NCI-H526 treated with DMSO at 0.1 percent for 48 hours (cell line): ENCODE measurements at places on chromosomes 7 and 10.

GRCh38 chr7:29499932-29500331, 63.7 kb upstream of the PRR15 start:
- DNase-seq: no peak

GRCh38 chr7:7512861-7513597, 22.6 kb downstream of the COL28A1 start:
- DNase-seq: no peak

GRCh38 chr7:22849662-22850061, 27.0 kb upstream of the TOMM7 start:
- no peak for DNase-seq

GRCh38 chr10:129004398-129004797, 462.6 kb upstream of the MGMT start:
- DNase-seq: no peak

DNA sequence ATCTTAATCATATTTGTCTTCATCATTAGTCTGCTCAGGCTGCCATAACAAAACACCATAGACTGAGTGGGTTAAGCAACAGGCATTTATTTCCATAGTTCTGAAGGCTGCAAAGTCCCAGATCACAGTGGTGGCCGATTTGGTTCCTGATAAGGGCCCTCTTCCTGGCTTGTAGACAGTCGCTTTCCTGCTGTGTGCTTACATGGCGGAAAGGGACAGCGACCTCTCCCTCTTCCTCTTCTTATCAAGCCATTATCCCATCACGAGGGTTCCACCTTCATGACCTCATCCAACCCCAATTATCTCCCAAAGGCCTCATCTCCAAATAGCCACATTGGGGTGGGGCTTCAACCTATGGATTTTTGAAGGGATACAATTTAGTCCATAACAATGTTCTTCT, 84.0 kb downstream of the LYZL1 start:
- DNase-seq: no peak

GRCh38 chr7:6608081-6608480, 7.3 kb upstream of the ZNF853 start:
- DNase-seq: no peak

- DNase-seq: no peak
Measured at GRCh38 chr10:9339716-9340115, 1285.2 kb downstream of the GATA3 start.

DNA sequence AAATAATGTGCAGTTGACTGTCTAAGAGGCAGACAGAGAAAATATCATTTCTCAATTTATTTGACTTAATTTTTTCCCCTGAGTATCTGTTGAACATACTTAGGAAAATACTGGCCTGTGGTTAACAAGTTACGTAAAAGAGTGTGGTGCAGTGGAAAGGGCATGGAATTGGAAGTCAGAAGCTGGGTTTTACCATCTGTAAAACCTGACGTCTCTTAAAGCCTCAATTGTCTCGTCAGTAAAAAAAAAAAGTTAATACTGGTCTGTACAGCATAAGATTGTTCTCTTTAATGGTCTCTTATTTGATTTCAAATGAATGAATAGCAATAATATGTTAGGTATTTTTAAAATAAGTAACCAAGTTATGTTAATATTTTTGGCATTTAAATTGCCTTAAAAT, 67.8 kb downstream of the PHTF2 start:
- DNase-seq: no peak

- DNase-seq: no peak
Measured at GRCh38 chr10:29657719-29658274, 23.0 kb upstream of the SVIL start.
